ENCODE measurements at places on chromosomes 7 and 10.
A peak's percentile ranks its signal among the peaks of the same experiment; 100 is the strongest.

DNA sequence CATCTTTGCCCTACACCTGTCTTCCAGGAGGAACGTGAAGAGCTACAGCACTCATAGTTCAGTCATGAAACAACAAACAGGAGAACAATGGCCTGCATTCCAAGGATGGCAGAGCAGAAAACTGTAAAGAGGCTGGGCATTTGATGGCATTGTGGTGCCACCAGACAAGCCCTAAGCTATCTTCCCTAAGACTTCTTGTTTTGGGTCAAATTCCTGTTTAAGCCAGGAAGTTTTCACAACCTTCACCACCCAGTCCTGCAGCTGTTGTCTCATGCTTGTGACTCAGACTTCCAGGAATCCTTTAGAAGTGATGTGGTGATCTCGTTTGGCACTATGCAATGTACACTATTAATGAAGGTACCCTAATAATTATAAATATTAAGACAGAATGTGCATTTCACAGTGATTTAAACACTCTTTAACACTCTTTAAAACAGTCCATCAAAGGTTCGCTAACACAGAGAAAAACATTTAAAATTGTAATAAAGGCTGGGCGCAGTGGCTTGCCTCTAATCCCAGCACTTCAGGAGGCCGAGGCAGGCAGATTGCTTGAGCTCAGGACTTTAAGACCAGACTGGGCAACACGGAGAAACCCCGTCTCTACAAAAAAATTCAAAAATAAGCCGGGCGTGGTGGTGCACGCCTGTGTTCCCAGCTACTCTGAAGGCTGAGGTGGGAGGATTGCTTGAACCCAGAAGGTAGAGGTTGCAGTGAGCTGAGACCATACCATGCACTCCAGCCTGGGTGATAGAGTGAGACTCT lies 2.7 kb upstream of the HERPUD2 start:
- DNase-seq = no peak

- DNase-seq = no peak
Measured at GRCh38 chr7:6350433-6351058, 78.1 kb upstream of the CYTH3 start.

DNA sequence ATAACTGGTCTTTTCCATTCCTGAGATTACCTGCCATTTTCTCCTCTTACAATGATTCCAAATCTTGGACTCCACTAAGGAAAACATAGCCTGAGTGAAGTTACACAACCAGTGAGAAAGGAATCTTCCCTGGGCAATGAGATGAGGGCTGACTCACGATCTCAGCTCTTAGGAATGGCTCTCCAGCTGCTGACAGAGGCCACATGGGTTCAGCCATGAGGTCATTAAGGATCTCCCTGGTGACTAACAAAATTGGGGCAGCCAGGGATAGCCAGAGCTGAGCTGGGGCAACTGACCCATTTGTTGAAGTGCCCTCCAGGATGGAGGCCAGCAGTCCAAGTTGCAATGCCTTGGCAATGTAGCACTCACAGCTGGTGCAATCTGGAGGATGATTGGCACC lies 78.7 kb upstream of the MKLN1 start:
- DNase-seq = peak; percentile 88

- peak; percentile 60 for DNase-seq
Measured at GRCh38 chr7:128119036-128119435, 87.8 kb upstream of the LRRC4 start.
